ENCODE measurements at places on chromosomes 4 and X. TPM values are rescaled to one million over a fixed set of nuclear protein-coding genes. Genes with fewer than 3 reads are reported as not detected.
A peak's percentile ranks its signal among the peaks of the same experiment; 100 is the strongest.

The TLR1 gene
- 3.9 TPM for polyA plus RNA-seq

DNA sequence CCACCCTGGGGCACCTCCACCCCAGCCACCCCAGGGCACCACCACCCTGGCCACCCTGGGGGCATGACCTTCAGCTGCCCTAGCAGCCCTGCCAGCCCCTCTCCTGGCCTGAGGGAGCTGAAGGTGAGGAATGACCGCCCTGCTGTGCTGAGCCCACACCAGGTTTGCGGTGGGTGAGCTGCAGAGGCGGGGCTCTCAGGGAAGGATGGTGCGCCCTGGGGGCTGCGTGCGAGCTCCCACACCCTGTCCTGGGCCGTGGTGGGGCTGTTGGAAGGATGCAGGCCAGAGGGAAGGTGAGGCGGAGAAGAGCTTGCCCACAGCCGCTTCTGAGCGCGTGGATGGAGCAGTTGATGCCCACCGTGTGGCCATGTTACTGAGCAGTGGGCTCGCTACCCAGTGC, 17.7 kb downstream of the UVSSA start:
- no peak for DNase-seq

The GASK1B gene
- 36.2 TPM for polyA plus RNA-seq

DNA sequence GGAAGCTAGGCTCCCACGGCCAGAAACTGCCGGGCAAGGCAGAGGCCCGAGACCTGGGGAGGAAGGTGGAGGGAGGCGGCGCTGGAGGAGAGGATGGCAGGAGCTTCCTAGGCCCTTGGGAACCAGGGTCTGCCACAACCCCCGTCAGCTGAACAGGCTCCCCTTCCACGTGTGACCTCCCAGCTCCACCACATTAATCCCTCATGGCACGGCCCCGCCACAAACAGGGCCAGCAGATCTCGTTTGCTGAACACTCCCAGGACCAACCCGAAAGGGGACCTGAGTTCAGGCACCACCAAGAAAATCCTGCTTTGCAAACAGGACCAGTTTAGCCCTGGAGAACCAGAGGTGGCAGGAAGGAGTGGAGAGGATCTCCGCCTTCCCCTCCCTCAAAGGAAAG, 62.7 kb downstream of the FHDC1 start:
- no peak for DNase-seq

- no peak for DNase-seq
Observed at GRCh38 chrX:135741192-135741715, 26.7 kb downstream of the CT45A3 start.

DNA sequence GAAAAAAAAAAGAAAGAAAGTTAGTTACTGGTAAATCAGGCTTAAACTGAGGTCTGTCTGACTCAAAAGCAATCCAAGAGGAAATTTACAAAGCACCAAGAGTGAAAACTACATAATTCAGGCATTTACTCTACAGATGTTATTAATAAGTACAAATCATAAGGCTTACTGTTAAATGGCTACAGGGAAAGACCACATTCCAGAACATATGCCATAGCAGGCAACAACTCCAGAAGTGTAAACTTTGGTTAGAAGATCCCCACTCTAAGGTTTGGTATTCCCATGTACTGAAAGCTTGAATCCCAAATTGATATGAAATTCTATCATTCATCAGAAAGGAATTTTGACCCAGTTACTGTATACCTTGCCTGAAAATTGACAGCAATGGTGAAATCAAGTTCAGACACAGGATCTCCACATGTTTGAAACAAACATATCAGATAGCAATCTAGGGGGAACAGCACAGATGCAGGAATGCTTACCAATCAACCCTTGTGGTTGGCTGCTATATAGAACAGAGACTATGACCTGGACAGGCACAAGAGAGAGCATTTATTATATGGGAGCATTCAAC, 6.6 kb downstream of the USP26 start:
- no peak for DNase-seq

- DNase-seq = no peak
Observed at GRCh38 chrX:78307665-78308064, 19.7 kb downstream of the CYSLTR1 start.

The PITX2 gene
- polyA plus RNA-seq = 2.9 TPM

GRCh38 chrX:137574784-137575293, 8.9 kb downstream of the ZIC3 start:
- DNase-seq = no peak

GRCh38 chr4:186537843-186538521, 17.4 kb downstream of the MTNR1A start:
- DNase-seq = no peak

DNA sequence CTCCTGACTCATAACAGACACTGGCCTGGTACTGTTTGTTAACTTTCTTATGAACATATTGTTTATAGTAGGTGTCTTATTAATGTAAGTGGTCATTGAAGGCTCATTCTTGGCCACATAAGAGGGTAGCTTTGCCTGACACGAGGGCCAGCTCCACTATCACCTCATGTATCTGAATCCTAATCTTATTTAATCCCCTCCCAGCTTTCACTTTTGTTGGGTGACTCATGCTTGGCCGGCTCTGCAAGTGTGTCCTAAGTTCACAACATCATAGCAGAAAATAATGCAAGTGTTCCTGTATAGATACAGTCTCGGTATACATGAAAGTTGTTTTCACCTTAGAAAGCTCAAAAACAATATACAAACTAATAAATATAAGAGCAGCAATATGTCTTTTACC, 283.8 kb downstream of the IQCM start:
- DNase-seq = no peak

The F11 gene
- polyA plus RNA-seq = 2.0 TPM

The SOWAHB gene
- 5.5 TPM for polyA plus RNA-seq

GRCh38 chrX:6986915-6987314, 160.6 kb upstream of the STS start:
- DNase-seq = no peak

DNA sequence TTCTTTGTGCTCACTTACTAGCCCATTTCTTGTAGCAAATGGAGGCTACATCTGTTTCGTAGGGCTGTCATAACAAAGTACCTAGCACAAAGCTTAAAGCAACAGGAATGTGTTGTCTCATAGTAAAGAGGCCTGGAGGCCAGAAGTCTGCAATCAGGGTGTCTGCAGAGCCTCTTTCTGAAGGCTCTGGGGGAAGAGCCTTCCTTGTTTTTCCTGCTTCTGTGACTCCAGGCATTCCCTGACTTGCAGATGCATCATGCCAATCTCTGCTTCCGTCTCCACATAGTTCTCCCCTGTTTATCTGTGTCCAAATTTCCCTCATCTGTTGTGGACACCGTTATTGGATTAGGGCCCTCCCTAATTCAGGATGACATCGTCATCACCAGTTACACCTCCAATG, 67.1 kb downstream of the SHROOM2 start:
- DNase-seq = no peak

GRCh38 chrX:13383907-13384306, 64.1 kb upstream of the ATXN3L start:
- no peak for DNase-seq

GRCh38 chr4:95537863-95538488, 10.8 kb downstream of the UNC5C start:
- DNase-seq = no peak

DNA sequence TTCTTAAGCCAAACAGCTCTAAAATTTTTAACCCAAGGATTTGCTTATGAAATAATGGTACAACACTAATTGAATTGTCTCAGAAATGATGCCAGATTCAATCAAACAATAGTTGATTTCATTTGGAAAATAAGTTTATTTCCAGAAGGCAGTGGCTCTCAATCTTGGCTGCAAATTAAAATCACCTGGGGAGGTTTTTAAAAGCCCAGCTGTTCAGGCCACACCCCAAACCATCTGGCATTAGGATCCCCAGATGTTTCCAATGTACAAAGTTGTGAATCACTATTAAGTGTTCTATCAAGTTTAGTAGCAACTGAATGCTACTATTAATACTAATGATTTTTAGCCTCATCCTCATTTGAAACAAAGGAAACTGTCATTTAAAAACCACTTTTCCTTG, 22.2 kb downstream of the TMEM184C start:
- DNase-seq = no peak

DNA sequence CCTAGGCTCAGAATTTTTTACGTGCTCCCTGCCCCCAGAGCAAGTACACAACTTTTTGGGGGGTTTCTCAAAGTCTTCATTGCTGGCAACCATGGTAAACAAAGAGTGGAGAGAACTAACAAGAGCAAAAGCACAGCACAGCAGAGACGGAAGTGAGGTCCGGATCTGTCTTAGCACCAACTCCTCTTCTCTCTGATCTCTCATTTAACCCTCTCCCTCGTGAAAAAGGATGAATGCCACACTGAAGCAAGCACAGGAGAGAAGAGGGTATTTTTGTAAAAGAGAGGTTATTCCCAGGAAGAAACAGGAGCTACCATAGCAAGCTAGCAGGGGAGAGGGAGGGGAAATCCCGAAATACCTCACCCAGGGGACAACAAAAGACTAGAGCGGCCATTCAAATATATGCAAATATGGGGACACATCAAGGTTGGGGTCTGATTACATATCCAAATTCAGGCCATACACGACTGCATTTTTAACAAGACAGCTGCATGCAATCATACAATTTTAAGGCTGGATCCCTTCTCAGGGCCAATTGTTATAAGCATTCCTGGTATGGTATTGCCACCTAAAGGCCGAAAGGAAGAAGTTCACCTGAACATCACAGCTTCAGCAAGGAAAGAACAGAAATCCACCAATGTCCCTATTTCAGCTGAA, 46.6 kb downstream of the CD40LG start:
- DNase-seq = peak; percentile 20

DNA sequence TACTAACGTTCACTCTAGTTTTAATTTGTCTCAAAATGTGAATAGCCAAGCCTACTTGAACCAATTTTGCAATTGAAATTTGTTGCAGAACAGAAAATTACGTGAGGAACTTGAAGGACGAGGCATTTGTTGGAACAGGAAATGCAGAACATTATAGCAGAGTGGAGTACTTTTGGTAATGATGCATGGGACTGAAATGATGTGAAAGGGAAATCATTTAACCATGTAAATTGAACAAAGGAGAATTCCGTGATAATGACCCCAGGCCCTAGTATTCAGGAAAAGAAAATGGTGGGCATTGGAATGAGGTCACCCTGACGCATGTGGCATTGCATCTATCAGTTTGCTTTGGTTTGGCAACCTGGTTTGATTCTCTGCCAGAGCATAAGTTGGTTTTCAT, 44.9 kb upstream of the BEND4 start:
- DNase-seq = no peak

GRCh38 chrX:30679369-30679768, 26.1 kb downstream of the GK start:
- no peak for DNase-seq

The P2RY4 gene
- polyA plus RNA-seq = 0.21 TPM

Measured in right renal pelvis (tissue), 4 donors.